ENCODE measurements at places on chromosomes 12 and 14.

GRCh38 chr14:95484296-95484695, 32.2 kb downstream of the SYNE3 start:
- DNase-seq: no peak

DNA sequence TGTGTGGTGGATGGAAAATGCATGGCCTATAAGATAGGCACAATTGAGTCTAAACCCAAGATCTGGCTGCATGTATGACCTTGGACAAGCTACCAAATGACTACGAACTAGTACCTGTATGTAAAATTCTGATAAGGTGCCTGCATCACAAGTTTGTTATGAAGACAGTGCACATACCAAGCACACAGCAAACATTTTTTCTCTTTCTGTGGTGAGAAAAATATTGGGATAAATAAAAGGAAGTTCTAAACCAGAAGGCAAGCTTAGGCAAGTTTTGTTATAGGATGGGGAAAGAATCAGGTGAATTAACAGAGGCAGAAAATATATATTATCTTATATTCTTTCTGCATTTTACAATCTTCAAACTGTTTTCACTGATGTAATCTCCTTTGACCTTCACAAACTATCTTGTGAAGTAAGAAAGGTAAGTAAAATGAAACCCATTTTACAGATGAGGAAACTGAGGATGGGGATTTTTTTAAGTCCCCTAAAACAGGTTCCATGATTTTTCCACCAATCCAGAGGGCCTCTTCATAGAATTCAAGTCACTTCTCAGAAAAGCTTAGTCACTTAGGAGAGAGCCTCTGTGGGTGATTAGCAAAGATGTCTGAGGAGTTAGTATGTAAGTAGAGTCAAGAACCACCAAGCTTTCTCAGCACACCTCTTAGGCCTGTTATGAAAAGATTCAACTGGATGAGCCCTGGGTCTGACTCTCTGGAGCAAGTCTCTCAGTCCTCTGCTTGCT, 132.0 kb upstream of the RAP1B start:
- no peak for DNase-seq

DNA sequence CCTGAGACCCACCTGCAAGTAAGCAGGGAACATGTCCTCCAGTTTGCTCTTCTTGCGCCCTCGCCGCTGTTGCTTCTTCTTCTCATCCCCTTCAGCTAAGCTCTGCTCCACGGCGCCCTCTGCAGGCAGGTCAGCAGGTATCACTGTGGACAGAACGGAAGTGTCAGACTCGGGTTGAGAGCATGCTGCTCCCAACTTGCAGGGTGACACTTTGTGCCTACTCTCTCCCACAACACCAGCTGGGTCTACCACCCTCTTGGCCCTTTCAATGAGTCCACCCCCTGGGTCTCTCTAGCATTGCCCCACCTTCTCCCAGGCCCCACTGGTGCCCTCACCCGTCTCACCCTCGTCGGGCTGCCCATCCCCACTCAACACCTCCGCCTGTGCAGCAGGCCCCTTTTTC, 16.7 kb downstream of the KMT2D start:
- DNase-seq: peak; percentile 52

DNA sequence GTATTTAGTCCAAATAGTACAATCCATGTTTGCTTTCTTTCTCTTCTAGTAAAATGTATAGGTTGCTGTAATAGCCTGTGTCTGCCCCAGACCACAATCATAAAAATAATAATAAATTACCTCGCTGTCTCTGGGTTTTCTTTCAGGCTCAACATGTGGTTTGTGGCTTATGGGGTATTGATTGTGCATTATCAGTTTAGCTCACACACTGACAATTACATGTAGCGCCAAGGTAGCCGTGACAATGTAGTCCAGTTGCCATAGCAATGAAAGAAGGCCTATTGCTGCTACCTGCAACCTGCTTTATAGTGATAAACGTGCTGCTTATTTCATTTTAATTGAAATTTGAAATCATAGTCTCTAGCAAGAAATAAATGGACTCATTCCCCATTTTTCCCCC, 1009.8 kb downstream of the NRXN3 start:
- DNase-seq: no peak

DNA sequence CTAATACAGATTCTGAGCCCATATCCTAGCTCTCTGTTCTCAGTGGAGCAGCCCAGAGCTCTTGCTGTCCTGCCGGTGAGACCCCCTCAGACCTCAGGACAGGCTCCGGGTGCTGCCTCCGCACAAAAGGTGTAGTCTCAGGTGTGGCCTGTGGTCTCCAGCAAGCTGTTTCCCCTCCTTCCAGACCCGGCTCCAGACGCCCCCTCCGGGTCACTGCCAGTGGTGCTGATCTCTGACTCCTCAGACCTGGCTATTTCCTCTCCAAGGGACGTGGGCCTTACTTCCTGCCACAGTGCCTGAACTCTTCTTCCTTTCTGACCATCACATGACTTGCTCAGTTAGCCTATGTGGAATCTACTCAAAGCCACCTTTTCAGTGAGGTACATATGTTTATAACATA, 337.5 kb downstream of the GLT1D1 start:
- DNase-seq: no peak

DNA sequence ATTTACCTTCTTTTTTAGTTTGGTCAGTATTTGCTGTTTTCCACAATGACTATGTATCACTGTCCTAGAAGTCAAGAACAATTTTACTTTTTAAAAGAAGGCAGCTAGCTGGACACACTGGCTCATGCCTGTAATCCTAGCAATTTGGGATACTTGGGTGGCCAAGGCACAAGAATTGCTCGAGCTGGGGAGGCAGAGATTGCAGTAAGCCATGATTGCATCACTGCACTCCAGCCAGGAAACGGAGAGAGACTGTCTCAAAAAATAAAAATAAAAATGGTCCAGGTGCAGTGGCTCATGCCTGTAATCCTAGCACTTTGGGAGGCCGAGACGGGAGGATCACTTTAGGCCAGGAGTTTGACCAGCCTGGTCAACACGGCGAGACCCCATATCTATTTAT, 28.3 kb downstream of the MDM1 start:
- DNase-seq: peak; percentile 39

DNA sequence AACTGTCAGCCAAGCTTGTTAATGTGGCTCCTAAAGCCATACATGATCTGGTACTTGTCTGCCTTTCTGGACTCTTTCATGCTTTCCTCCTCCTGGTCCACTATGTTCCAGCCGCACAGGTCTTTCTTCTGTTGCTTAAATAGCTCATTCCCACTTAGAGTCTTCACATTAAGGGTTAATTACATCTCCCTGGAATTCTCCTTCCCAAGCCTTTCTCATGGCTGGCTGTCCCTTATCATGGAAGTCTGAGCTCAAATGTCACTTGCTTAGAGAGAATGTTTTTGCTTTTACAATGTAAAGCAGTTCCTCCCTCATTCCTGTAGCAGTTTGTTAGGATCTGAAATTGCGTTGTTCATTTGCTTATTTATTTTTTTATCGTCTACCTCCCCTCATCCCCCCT, 199.6 kb downstream of the TRHDE start:
- no peak for DNase-seq

GRCh38 chr12:117342682-117343081, 18.7 kb downstream of the NOS1 start:
- DNase-seq: no peak

DNA sequence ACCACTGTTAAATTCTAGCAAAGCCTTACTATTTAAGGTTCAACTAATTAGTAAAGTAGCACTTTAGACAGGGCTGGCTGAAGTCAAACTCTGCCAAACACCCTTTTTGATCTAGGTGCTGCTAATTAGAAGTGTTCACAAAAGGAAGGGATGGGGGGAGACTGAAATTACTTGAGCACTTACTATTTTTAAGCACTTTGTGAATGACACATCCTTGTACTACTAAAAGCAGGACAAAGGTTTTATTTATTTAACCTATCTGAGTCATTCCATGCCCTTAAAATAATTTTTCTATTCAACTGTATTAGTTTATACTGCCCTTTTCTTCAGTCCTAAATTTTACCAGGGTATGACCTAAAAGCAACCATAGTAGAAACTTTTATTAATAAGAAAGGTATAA, 20.1 kb downstream of the MBIP start:
- no peak for DNase-seq

- DNase-seq: no peak
These were observed 536 bp upstream of the TUNAR start for GRCh38 chr14:95875831-95876760.

- DNase-seq: no peak
These were observed 12.6 kb downstream of the DTX1 start for GRCh38 chr12:113069149-113069548.

- no peak for DNase-seq
These were observed 14.8 kb downstream of the GUCY2C start for GRCh38 chr12:14681625-14682024.

GRCh38 chr14:67071506-67071905, 117.7 kb upstream of the GARIN2 start:
- no peak for DNase-seq

DNA sequence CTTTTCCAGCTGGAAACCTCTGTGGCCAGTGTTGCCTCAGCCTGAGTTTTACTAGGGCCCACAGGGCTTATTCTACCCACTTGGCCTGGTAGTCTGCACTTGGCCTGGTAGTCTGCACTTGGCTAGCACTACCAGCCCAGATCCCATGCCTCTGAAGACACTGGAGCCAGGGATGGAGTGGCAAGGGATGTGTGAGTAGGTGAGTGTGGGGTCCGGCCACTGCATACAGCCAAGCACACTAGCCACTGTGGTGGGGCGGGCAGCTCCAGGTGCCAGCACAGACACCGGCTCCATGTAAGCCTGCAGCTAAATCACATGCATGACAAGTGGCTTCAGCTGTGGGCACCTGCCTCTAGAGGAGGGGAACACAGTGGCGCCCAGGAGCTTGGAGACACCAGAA, 63.4 kb upstream of the NAV3 start:
- no peak for DNase-seq

- DNase-seq: no peak
These were observed 256.2 kb upstream of the CPNE8 start for GRCh38 chr12:39161465-39162085.

DNA sequence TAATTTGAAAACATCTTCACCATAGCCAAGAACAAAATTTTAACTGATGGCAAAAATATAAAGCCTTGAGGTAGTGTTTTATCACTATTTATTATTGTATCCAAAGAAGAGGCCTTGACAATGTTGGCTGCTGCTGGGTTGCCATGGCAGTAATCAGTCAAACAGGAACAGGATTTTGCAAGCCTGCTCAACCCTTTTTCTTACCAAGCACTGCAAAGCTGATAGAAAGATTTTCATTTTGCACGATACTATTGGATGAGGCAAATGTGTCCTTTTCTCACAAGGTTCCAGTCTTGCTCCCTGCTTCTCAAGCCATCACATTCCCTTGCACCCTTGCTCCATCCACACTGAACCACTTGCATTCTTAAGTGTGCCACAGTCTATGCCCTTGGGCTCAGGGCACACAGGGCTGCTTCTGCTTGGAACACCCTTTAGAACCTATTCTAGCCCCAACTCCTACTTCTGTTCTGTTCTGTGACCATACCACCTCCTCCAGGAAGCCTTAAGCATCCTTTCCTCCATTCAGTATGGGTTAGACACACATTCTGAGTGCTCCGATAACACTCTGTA, 76.5 kb upstream of the AMIGO2 start:
- DNase-seq: peak; percentile 11

GRCh38 chr14:99035268-99035667, 236.7 kb downstream of the BCL11B start:
- DNase-seq: peak; percentile 77

- DNase-seq: no peak
These were observed 258.4 kb downstream of the AKAP6 start for GRCh38 chr14:32587461-32587860.

GRCh38 chr14:77102154-77102553, 4.1 kb downstream of the CIPC start:
- no peak for DNase-seq

DNA sequence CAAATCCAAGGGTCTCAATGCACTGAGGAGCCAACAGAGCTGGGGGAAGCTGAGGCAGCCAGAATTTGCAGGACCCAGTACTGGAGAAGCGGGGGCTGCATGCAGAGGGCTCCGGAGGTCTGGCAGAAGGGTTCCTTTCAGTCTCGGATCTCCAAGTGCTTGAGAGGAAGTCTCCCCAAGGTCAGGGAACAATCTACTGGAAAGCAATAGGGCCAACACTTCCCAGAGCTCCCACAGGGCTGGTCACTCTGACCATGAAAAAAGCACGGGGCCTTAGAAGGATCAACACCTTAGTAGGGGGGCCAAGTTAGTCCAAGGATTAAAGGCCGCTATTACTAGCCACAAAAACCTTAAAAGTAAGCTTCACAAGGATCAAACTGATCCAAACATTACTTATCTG, 31.7 kb downstream of the SPPL3 start:
- DNase-seq: no peak

GRCh38 chr12:117042171-117042842, 56.9 kb downstream of the TESC start:
- DNase-seq: peak; percentile 14

- peak; percentile 66 for DNase-seq
These were observed 114.4 kb downstream of the LMNTD1 start for GRCh38 chr12:25438638-25439037.

- DNase-seq: peak; percentile 48
These were observed 102.7 kb downstream of the LRRK2 start for GRCh38 chr12:40327535-40327934.

- peak; percentile 34 for DNase-seq
These were observed 97.2 kb downstream of the ZC3H14 start for GRCh38 chr14:88660056-88660455.

DNA sequence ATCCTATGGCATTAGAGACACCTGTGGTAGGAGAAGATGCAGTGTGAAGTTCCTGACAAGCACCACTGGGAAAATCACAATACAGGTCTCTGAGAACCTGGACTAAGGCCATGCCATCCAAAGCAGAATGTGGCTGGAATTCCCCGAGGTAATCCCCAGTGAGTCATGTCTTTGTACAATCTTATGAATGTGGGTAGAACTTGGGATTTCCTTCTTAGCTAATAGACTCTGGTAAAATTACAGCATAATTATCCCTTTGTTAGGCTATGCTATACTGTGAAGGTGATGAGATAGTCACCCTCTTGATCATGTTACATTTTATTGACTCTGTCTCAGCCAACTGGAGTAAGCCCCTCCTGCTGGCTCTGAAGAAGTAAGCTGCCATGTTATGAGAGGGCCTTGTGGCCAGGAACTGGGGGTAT, 224.3 kb upstream of the DCN start:
- DNase-seq: peak; percentile 26

DNA sequence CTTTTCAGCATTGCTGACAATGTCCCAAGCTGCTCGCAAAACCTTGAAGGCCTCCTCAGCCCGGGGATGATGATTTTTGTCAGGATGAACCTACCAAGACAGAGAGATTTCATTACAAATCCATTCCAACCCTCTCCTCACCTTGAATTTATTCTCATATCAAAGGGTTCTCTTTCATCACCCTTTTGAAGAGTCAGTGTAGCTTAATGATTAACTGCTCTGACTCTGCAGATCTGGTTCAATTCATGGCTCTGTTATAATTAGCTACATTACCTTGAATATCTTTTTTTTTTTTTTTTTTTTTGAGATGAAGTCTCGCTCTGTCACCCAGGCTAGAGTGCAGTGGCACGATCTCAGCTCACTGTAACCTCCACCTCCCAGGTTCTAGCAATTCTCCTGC, 5.6 kb downstream of the ORMDL2 start:
- no peak for DNase-seq

Data from fibroblast of skin of scalp (primary cell).